Thoracic aorta (tissue), 2 donors: ENCODE measurements at places on chromosomes 2 and 18. TPM values are rescaled to one million over a fixed set of nuclear protein-coding genes. Genes with fewer than 3 reads are reported as not detected.

The EFEMP1 gene
- 1,782 TPM for total RNA-seq

- DNase-seq, result no peak
Measured at GRCh38 chr2:23475036-23475435, 90.1 kb downstream of the KLHL29 start.

The TOGARAM2 gene
- total RNA-seq, result 2.4 TPM

The REG3G gene
- not detected for total RNA-seq

DNA sequence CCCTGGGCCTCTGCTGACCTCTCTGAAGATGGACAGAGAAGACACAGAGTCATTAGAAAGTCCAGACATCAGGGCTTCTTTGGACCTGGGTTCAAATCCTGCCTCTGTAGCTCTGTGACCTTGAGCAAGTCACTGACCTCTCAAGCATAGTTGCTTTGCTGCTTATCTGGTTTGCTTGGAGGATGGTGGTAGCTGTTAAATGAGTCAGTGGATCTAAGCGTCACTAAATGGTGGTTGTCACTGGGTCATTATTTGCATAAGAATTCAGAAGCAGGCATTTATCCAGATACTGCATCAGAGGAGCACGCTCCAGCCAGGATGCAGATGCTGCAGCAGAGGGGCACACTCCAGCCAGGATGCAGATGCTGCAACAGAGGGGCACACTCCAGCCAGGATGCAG is 229.2 kb downstream of the GLI2 start:
- DNase-seq, result no peak

The KCTD18 gene
- total RNA-seq, result 31.7 TPM

- no peak for DNase-seq
Measured at GRCh38 chr2:190771726-190772125, 108.9 kb upstream of the GLS start.

DNA sequence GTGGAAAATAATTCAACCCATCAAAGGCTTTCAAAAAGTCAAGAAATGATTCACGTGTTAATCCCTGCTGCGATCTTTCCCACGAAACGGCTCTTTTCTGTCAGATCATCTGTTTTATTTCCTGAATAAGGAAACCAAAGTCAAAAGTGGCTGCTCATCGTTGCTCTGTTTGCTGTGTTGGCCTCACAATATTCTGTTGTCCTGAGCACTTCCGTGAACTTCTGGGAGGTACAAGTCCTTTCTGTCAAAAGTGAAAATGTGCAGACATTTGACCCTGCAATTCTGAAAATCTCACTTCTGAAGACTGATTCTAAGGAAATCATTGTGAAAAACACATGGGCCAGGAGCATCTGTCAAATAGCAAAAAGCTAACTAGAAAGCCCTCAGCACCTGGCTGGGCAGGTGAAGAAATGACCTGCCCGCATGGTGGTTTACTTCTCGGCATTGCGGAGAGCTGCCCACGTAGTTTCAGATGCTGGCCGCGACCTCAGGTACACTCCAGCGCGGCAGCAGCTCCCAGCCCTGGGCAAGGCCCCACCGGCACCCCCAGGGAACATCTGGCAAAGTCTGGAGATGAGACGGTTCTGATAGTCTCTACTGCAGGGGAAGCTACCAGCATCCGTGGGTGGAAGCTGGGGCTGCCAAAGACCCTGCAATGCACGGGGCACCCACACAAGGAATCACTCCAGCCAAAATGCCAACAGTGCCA is 31.9 kb upstream of the GPC1 start:
- no peak for DNase-seq

The IL1RN gene
- total RNA-seq, result 1.6 TPM

DNA sequence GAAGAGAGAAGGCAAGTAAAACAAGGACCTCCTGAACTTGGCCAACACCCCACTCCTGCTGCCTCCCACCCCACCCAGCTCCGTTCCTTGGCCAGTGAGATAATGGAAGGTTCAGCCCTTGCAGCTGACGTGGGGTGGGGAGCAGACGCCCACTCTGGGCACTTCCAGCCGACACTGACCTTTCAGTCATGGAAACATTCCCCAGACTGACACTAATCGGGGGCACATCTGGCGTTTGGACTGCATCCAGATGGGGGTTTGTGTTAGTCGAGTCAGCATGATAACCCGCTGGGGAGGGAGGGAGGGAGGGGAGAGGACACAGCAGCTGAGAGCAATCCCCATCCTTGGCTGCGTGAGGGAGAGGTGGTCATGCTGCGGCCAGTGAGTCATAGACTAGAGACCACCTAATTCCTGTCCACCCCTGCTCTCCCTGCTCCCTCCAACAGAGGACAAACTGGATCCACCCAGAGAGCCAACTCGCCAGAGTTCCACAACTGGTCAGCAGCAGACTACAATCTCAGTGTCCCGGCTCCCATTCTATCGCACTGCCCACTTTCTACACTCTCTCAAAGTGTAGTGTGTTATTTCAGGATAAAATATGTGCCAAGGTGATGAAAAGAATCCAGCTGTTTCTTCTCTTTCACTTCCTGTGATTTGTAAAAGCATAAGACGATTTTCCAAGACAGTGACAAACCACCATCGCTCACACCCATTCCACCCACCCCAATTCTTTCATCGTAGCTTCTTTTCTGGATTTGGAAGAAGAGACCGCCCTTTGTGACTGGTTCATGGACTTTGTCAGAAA is 115.4 kb upstream of the PKDCC start:
- no peak for DNase-seq

DNA sequence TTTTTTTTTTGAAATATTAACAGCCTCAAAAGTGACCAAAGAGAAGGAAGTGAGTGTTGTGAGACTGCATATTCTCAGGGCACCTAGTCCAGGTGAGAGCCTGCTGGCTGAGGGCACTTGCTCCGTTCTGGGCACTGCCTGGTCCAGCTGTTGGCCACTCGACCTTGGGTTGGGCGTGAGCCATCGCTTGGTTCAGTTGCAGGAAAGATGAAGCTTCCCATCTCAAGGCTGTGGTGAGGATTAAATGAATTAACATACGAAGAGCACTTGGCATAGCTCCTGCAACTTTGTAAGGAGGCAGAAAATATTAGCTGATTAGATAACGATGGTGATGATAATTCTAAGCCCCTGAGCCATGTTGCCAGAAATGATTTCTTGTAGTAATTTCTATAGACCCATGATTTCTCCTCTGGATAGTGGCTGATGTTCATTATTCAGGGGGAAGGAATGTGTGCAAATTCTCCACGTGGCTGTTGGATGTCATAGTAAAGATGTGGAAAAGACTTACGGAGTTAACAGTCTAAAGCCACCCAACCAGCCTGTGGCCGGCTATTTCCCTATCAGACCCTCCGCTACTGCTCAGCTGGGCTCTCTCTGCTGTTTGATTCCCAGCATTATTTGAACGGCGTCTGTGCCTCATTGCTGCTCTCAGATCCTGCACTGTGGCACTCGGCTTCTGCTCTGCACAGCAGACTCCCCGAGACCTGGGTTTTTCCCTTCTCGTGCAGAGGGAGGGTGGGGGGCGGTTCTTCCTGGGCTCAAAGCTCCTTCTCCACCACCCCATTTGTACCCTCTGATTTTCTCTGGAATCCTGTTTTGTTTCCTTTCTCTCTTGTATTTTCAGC is 221.1 kb downstream of the GALR1 start:
- no peak for DNase-seq

DNA sequence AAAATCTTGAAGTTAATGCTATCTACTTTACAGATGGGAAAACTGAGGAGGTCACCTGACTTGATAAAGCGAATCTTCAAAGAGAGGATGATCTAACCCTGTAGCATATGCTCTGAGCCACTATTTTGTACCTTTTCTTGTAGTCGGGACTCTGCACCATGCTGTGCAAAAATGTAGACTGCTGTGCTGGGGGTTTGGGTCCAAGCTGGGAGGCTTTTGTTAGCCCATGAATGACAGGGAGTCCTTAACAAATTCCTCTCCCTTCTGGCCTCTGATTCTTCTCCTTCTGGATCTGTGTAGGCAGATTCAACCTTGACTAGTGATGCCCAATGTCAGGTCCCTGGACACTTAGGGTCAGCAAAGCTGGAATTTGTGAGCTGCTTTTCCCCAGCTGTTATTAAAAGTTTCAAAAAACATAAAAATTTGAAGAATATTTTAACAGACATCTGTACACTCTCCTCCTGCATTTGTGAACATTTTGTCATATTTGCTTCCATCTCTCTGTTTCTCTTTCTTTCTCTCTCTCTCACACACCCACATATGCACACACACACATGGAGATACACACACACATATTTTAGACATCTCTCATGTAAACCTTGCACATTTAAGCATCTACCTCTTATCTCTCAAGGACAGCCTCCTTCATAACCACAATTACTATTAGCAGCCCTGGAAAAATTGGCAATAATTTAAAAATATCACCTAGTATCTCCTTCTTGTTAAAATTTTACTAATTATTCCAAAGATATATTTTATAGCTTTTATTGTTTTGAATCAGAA is 335.0 kb upstream of the TRIB2 start:
- DNase-seq, result no peak

GRCh38 chr2:210611466-210611865 is 55.1 kb downstream of the CPS1 start:
- DNase-seq, result no peak

The CPO gene
- not detected for total RNA-seq

DNA sequence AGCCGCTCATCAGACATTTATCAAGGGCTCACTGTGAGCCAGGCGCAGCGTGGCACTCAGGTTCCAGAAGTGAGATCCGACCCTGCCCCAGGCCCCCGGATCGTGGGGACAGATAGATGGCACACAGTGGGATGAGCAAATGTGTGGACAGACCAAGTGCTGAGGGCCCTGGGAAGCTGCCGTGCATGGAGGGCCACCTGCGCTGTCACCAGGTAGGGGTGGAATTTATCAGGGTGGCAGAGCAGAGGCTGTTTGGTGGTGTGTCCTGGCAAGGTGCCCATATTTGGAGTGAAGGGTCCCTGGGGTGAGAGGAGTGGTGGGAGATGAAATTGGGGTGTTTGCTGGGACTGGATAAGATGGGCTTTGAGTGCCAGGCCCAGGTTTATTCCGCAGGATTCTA is 92.8 kb upstream of the HS6ST1 start:
- no peak for DNase-seq

GRCh38 chr2:231621051-231621879 is 28.6 kb downstream of the TEX44 start:
- no peak for DNase-seq

The ABHD1 gene
- not detected for total RNA-seq

- DNase-seq, result no peak
Measured at GRCh38 chr2:160664603-160665140, 171.1 kb upstream of the RBMS1 start.

- no peak for DNase-seq
Measured at GRCh38 chr2:216130346-216130971, 21.3 kb downstream of the XRCC5 start.

GRCh38 chr2:175187378-175187777 is 5.9 kb upstream of the ATP5MC3 start:
- no peak for DNase-seq

The PID1 gene
- 66.2 TPM for total RNA-seq

DNA sequence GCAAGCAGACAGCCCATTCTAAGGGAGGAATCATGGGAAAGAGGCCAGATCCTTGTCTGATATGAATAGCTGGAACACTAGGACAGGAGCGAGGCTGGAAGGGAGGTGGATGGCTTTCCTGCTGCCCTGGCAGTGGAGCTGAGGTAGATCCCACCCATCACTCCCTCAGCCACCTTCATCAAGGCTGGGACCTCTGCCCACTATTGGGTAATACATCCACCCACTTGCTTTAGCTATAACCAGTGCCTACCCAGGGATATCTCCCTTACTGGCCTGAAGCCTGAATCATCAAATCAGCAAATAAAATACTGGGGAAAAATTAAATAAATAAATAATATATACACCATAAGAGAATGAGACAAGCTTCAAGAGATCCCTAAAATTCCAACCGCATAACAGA is 183.2 kb upstream of the KYNU start:
- no peak for DNase-seq

- DNase-seq, result no peak
Measured at GRCh38 chr2:109519513-109519912, 94.3 kb downstream of the SEPTIN10 start.

GRCh38 chr2:111165084-111165483 is 44.4 kb downstream of the BCL2L11 start:
- DNase-seq, result no peak

The MTX2 gene
- 14.2 TPM for total RNA-seq

- no peak for DNase-seq
Measured at GRCh38 chr2:84493514-84493913, 22.8 kb upstream of the DNAH6 start.

DNA sequence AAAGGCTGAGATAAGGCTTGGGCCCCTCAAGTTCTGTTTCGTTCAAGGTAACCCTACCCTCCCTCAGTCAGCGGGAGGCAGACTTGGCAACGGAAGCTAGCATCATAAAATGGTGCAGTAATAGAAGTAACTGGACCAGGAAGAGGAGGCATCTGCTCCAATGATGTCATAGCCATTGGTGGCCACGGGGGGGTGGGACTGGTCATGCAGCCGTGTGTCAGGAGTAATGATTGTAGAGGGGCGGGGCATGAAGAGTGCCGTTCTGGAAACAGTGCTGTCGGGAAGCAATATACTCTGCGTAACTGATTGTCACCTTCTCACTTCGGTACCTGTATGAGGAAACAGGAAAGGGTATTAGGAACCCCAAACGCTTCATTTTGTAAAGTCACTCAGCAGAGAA is 6.9 kb upstream of the POLR2D start:
- DNase-seq, result no peak

GRCh38 chr2:9139491-9140443 is 66.8 kb upstream of the ASAP2 start:
- DNase-seq, result no peak

The TNFRSF11A gene
- total RNA-seq, result 4.9 TPM

DNA sequence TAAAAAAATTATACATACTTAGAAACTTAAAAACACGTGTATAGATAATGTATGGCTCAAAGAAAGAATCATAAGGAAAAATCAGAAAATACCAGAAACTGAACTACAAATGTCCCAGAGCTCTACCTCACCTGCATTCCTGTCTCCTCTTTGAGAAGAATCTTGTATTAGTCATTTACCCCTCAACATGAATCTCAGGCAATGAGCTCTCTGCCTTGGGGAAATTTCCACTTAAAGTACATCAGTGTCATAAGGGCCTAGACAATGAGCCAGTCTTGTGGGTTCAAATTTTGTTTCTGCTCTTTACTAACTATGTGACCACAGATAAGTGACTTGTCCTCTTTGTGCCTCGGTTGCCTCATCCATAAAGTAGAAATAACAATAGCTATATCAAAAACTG is 40.1 kb downstream of the SCG2 start:
- no peak for DNase-seq

- DNase-seq, result no peak
Measured at GRCh38 chr2:229335877-229336346, 64.8 kb upstream of the PID1 start.

DNA sequence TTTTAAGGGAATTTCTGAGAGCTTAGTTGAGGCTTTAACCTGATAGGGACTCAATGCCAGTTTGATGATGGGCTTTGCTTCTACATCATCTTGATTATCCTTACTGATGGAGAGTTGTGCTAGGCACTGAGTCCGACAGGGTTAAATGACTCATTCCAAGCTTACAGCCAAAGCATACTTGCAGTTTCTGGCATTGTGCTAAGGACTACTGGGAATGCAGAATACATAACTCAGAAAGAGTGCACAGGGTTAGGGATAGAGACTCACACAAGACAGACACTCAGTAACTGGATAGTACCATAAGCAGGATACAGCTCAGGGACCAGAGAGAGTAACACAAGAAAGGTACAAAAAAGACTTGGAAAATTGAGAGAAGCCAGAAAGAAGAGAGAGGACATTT is 94.1 kb upstream of the SLC14A2 start:
- DNase-seq, result no peak

GRCh38 chr18:7927119-7927518 is 360.0 kb downstream of the PTPRM start:
- no peak for DNase-seq

The ZNF396 gene
- 4.1 TPM for total RNA-seq
